Stimulated activated CD4-positive, alpha-beta T cell treated with anti-CD3 and anti-CD28 coated beads, TNF-alpha, amount 100 ng/mL, for 24 hours (primary cell): ENCODE measurements at places on chromosomes 2 and 18.
A peak's percentile ranks its signal among the peaks of the same experiment; 100 is the strongest.

DNA sequence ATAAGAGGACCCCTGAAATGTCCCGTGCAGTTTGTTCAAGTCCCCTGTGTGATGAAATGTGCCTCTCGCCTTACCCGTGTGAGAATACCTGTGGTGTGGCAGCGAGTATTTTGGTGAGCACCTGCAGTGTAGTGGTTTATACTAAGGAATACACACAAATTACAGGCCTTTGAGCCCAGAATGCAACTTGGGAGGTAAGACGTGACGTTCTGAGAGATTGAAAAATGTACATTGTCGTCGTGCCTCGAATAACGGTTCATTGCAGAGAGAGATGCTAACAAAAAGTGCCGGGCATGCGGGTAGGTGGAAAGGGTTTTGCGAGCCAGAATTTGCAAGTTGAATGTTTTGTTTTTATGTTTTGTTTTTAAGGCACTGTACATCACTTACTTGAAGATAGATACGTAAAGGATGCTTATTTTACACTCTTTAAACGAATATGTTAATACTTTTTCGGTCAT is 867 bp downstream of the RBBP8 start:
- no peak for DNase-seq

DNA sequence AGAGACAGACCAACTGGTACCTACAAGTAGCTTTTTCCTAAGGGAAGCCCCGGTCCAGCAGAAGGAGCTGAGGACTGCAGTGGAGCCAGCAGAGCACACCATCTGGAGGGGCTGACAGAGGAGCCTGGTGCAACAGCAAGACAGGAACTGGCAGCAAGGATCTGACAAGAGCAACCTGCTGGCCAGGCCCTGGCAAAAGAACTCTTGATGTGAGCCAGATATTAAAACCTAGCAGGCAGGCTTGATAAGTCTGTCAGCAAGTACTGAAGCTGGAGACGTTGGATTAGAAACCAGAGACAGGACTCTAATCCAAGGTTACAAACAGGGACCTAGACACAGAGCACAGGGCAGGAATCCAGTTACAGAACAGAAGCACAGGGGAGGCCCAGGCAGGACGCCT is 260.7 kb upstream of the MGAT5 start:
- DNase-seq, result no peak

DNA sequence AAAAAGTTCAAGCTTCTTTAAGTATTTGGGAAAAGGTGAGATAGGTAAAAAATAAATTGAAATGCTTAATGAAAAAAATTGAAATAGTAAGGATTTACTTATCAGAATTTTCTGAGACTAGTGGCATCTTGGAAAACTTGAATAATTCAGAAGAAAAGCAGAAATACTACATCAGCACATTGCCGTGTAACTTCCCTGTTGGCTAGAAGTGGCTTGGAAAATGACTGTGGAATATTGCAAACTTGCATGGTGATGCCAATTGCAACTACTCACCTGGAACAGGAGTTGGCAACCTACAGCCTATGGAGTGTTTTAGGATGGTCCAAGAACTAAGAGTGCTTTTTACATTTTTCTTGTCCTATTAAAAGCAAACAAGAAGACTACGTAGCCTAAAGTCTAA is 603.5 kb upstream of the VRK2 start:
- no peak for DNase-seq

DNA sequence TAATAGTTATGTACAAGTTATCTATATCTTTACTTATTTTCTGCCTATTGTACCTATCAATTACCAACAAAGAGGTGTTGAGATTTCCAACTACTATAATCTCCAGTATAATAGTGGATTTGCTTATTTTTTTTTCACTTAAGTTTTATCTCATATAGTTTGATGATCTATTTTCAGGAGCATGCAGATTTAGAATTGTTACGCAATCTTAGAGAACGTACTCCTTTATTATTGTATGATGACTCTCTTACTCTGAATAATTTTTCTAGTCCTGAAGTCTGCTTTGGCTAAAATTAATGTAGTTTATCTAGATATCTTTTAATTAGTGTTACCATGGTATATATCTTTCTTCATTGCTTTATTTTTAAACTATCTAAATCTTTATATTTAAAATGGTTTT is 205.2 kb downstream of the SCG2 start:
- DNase-seq, result no peak

GRCh38 chr2:181123798-181124231 is 143.4 kb downstream of the UBE2E3 start:
- DNase-seq, result peak; percentile 28

GRCh38 chr2:31785876-31786275 is 205.1 kb upstream of the SRD5A2 start:
- no peak for DNase-seq

GRCh38 chr18:3773303-3773702 is 323.3 kb downstream of the TGIF1 start:
- no peak for DNase-seq

GRCh38 chr18:22141211-22141610 is 28.2 kb upstream of the GATA6 start:
- DNase-seq, result no peak

- DNase-seq, result no peak
Measured at GRCh38 chr2:69817729-69818501, 11.5 kb upstream of the GMCL1 start.

GRCh38 chr2:10635430-10635829 is 54.3 kb downstream of the NOL10 start:
- DNase-seq, result no peak

DNA sequence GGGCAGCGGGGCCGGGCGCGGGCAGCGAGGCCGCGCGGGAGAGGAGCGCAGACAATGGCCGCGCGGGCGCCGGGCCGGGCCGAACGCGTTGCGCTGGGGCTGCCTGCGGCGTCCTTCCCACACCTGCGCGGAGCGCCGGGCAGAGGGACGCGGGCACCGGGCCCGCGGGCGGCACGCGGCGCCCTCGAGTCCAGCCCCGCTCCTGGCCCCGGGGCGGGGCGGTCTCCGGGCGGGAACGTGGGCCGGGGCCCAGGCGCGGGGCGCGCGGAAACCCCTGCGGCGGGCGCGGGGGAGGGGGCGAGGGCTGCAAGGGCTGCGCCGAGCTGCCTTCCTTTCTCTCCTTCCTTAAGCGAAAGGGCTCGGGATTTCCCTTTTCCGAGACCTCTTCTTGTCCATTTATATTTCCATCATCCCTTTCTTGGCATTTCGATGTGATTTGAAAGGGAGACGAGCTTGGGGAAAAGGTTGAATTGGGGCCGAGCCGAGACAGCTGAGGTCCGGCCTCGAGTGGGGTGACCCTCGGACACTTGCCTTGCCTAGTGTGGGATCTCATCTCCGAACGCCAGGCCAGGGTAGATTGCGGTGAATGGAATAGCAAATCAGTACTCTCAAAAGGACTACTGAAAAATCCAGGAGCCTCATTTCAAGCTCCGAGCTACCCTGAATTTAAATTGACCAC is 676 bp downstream of the KLHL23 start:
- no peak for DNase-seq

- DNase-seq, result no peak
Measured at GRCh38 chr2:173287594-173287993, 67.1 kb upstream of the CDCA7 start.

DNA sequence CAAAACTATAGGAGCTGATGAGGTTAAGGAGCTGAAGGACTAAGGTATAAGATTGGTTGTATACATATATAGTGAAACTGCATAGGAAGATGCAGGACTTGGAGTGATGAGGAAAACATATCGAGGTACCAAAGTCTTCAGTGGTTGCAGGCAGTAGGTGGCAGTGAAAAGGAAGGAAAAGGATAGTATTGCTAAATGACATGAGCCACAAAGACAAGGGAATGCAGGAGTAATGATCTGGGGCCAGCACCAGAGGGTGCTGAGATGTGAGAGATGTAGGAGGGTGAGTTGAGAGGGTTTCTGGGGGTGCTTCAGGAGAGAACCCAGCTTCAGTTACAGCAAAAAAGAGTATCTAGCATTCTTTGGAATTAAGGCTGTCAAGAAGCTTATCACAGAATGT is 172.2 kb upstream of the MYO3B start:
- DNase-seq, result no peak

DNA sequence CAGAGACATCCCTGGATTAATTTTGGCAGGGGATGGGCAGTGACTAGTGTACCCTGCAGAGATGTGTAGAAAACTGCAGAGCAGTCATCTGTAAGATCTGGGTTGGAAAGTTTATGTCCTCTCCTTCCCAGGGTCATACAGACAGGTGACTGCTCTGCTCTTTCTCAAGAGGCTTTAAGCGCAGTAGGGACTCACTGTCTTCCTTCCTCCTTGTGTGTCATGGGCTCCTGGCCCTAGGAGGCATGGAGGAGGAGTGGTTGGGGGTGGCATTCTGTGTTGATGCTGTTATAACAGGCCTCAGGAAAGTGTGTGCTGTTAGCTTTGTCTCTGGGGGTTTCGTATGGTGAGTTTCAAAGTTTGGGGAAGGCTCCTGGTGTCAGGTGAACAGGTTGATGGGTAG is 130.5 kb upstream of the MGAT5 start:
- DNase-seq, result no peak

DNA sequence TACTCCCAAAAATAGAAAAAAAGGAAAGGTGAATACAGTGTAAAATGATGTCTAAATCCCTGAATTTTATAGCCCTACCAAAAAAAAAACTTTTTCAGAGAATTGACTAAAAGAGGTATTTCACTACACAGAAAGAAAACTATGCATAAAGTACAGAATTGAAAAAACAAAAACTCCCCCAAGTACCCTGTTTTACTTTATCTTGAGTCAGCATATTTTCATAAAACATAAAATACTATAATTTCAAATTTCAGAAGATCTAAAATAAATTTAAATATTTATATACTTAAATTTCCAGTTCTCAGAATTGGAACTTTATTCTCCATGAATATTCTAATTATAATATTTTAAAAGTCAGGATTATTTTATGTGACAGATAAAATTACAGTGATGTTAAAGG is 10.1 kb downstream of the NCKAP1 start:
- no peak for DNase-seq

DNA sequence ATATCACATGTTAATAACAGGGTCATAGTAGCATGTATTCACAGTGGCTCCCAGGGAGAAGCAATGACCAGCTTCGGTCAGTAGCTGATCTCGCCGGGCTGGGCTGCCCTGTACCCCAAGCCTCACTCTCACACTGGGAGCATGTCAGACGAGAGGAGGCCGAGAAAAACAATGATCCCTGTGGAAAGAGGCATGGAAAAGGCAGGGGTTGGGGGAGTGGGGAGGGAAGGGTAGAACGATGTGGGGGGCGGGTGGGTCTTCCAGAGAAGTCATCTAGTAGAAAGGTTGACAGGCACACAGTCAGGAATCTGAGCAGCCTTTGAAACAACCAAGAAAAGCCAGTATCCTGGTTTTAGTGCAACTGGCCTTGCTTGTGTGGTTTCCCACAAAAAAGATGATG is 25.4 kb downstream of the TGFA start:
- no peak for DNase-seq

- no peak for DNase-seq
Measured at GRCh38 chr2:200461846-200462710, 47.8 kb downstream of the KCTD18 start.

DNA sequence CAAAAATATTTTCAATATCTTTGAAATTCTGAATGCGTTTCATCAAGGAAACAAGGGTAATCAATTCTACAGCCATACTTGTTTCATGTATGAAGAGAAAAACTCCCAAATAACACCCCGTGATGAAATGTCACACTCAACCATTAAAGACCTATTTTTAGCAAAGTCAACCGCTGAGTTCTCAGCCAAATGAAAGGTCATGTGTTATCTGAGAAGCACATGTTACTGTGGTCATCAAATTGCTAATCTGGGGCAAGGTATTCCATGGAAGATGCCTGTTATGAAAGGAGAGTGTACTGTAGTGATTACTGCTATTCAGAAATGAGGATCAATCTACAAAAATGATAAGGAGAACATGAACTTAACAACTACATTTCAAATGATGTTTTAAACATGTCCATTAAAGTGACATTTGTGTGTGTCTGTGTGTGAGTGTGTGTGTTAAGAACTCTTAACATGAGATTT is 126.7 kb downstream of the BCL2 start:
- DNase-seq, result no peak

DNA sequence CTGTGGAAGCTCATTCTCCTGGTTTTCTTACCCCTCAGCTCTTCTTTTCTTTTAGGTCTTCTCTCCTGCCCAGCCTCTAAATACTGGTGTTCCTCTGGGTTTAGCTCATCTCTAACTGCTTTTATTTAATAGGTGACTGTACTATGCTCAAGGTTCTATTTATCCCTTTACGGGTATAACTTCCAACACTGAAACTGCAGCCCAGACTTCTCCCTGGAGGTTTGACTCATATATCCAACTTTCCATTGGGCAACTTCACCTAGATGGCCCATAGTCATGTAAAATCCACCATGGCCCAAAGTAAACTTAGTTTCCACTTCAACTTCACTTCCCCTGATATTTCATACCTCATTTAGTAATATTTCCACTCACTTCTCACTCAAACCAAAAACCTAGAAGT is 273.1 kb downstream of the PLCL1 start:
- DNase-seq, result no peak

DNA sequence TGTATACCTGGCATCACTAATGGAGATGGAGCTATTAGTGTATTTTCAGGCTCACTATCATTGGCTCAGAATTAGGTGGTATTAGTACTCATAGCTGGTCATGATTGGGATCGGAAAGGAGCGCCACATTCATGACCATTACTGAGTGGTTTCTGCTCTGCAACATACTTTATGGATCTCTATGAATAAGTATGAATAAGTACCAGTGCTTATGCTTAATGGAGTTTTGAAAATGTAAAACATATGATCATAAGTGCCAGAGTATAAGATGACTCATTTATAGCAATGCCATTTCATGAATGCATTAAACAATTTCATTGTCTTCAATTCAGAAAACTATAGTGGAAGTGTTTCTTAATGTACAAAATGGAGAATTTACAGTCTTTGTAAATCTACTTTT is 156.7 kb downstream of the GALNT3 start:
- DNase-seq, result no peak

DNA sequence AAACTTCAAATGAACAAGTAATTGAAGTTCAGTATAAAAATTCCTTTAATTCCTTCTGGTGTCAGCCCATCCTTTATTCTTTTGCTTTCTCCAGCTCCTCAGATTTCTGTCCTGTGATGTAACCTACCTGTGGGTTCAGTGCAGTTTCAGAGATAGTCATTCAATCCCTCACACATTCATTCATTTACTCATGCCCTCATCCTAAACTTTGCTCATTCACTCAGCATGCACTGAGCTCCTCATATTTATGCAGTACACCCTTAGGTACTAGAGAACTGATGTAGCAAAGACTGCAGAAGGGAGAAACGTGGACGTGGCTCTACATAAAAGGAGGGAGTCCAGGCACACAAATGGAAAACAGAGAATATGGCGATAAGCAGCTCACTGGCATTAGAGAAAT is 45.3 kb upstream of the STAT1 start:
- no peak for DNase-seq

GRCh38 chr2:171042253-171042969 is 113.4 kb downstream of the GORASP2 start:
- DNase-seq, result no peak

- no peak for DNase-seq
Measured at GRCh38 chr2:36468463-36469105, 113.0 kb downstream of the CRIM1 start.

DNA sequence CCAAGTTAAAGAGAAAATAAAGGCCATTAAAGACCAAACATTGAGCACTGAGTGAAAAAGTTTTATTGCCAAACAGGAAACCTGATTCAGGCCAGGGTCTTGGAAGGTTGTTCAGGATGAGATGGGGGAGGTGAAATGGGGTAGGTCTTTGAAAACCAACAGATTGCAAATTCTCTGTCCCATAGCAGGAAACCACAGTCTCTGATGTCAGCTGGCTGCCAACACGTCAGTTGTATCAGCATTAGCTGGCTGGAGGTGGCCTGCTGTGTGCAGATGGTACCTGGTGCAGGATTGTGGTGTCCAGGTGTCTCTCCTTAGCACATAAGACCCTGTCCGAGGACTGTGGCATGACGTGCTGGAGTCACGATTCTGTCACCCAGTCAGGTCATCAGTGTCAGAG is 106.3 kb downstream of the MSH2 start:
- DNase-seq, result no peak
